ENCODE measurements at places on chromosomes 5 and 9. TPM values are rescaled to one million over a fixed set of nuclear protein-coding genes. Genes with fewer than 3 reads are reported as not detected.

The SLC34A1 gene
- total RNA-seq = 0.15 TPM

The HMCN2 gene
- total RNA-seq = not detected

The BHMT gene
- total RNA-seq = not detected

The LIX1 gene
- not detected for total RNA-seq

The RNF183 gene
- total RNA-seq = 0.39 TPM

The PCDHB16 gene
- not detected for total RNA-seq

The LRRC19 gene
- total RNA-seq = not detected

The FIBCD1 gene
- not detected for total RNA-seq

DNA sequence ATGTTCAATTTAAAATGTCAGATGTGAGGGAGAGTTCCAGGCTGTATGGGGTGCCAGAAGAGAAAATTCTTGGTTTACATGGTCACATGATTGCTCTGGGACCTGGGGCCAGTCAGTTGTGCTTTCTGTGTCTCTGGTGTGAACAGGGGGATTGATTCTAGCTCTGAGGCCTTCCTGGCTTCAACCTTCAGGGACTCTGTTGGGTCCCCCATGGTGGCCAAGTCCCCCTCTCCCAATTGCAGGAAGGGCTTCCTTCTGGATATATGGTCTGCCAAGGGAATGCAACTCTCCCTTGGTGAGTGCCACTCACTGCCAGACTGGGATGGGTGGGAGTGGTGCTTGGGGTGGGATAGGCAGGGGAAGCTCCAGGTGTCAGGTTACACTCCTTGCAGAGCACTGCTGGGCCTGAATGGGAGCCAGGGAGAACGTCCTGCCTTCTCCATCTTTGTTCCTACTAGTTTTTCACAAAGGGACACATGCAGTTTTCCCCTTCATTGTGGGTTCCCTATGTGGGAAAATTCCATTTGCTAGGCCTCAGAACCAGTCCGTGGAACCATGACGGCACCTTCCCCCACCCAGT, 153.2 kb downstream of the MELK start:
- DNase-seq = no peak

- DNase-seq = no peak
Measured at GRCh38 chr9:84374516-84374915, 34.0 kb upstream of the SLC28A3 start.

- no peak for DNase-seq
Measured at GRCh38 chr5:26388976-26389375, 649.4 kb downstream of the CDH9 start.

GRCh38 chr5:38808666-38809343, 37.0 kb upstream of the OSMR start:
- DNase-seq = no peak

DNA sequence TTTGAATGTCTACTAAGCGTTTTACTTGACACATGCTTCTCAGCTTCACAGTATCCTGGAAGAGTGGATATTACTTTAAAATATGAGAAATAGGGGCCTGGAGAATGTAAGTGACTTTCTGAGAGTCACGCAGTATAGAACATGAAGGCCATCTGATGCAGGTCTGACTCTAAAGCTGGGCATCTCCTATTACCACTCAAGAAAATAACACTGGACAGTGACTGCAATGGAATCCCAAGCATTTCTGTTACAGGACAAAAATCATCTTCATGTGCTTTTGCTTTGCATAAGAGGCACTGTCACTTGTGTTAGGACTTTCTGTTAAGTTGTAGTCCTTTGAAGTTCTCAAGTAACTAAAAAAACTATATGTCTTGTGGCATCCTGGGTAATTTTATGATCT, 335.5 kb downstream of the FBXL7 start:
- no peak for DNase-seq

- peak; percentile 32 for DNase-seq
Measured at GRCh38 chr5:39376293-39376714, 12.0 kb upstream of the C9 start.

DNA sequence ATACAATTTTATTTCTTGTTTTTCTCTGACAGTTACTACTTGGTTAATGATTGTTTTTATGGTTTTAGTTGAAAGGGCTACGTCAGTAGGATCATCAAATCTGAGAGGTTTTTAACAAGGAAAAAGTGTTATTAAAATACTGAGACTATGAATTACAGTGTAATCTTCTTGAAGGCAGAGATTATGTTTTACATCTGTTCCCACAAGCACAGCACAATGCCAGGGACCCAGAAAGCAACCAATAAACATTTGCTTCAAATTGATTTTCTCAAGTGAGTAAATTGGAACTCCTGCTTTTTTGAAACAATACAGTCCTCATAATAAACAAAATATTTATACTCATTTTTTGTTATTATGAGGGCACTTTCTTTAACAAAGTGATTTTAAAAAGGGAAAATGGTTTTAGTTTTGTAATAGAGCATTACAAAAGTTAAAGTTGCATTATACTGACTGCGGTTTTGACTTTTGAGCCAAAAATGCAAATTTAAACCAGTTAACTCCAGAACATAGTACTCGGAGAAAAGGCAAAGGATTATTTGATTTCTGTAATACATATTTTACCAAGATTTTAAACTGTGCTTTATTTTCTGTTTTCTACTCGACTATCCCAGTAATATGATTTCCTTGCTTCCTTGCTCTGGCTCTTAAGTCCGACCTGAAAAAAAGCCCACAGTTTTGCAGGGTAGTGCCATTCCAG, 176.9 kb downstream of the GDNF start:
- no peak for DNase-seq

DNA sequence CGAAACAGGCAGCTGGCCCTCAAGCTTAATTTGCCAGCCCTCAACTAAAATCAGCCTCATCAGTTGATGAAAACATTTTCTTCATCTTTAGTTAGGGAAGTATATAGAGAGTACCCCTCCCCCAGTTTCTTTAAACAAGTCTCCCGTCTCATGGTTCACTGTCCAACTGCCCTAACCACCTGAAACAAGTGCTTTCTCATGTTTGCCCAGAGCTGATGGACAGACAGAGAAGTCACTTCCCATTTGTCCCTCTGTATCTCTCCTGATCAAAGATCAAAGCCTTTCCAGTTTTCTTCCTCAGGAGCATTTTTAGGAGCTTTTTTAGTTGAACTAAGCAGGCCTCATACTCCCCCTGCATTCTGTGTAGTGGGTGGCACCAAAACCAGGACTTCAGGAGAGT, 21.7 kb downstream of the FUBP3 start:
- no peak for DNase-seq

DNA sequence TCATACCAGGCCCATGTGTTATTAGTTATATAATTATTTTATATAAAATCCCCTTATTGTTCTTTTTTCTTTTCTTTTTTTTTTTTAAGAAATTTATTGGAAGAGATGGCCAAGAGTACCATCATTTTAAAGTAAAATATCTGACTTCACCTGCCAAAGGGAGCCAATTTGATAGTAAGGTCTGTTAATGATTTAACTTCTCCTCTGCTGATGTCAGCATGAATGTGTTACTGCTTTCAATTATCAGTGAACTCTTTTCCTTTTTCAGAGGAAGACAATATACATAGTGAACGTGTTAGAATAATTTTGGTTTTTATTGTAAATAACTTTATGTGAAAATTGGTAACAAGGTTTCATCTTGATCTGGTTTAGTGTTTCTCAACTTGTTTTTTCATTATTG, 409.6 kb downstream of the SH3GL2 start:
- no peak for DNase-seq

DNA sequence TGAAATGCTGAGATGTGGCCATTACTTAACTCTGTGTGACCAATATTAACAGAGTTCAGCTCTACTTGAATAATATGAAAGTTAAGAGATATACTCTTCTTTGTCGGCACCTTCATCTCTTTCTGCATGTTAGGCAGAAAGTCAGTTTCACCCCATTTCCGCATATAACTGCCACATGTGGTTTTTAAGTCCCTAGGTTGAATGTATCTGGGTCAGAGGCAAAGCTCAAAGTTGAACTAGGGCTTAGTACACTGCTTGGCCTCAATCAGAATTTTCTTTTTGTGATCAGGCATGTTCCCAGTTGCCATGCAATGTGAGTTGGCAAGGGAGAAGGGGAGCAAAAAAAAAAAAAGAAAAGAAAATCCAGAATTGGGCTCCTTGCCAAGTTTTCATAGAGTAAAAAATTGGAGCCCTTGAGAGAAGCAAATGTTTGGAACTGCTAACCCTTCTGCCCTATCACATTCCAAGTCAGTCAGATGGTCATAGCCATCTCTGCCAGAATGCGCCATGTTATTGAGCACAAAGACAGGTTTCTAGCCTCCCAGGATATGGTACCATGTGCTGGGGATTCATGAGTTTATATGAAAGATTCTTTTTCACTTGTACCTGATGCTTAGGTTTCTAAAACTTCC, 251.2 kb upstream of the RORB start:
- no peak for DNase-seq

DNA sequence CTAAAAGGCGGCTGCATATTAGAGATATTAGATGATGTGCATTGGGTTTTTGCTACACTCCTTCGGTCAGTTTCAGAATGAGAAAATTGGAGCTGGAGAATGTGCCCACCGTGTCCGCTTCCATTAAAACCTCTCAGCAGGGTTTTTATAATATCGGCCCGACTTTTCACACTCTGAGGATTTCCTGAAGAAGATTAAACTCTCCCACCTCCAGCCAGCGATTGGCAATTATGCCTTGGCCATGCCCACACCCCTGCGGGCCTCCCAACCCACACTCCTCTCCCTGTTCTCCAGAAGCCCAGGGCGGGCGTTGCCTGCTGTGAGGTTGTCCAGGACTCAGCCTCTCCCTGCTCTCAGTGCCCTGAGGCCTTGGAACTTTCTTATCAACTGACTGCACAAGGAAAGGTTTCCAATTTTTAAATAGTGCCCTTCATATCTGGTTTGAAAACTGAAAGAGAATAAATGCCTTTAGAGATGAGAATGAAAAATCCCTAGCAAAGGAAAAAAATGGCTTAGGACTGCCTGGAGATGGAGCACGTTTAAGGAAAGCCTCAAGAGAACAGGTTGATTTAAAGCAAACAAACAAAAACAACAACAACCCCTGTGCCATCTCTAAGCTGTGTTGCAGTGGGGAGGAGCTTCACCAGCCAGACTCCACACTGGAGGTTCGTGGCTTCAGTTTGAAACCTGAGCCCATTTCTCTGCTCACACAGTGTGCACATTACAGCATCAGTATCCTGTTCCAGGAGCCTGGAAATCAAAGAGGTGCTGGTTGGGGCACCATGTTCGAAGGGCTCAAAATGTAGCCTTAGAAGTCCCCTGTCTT, 292.9 kb downstream of the NSG2 start:
- DNase-seq = no peak

DNA sequence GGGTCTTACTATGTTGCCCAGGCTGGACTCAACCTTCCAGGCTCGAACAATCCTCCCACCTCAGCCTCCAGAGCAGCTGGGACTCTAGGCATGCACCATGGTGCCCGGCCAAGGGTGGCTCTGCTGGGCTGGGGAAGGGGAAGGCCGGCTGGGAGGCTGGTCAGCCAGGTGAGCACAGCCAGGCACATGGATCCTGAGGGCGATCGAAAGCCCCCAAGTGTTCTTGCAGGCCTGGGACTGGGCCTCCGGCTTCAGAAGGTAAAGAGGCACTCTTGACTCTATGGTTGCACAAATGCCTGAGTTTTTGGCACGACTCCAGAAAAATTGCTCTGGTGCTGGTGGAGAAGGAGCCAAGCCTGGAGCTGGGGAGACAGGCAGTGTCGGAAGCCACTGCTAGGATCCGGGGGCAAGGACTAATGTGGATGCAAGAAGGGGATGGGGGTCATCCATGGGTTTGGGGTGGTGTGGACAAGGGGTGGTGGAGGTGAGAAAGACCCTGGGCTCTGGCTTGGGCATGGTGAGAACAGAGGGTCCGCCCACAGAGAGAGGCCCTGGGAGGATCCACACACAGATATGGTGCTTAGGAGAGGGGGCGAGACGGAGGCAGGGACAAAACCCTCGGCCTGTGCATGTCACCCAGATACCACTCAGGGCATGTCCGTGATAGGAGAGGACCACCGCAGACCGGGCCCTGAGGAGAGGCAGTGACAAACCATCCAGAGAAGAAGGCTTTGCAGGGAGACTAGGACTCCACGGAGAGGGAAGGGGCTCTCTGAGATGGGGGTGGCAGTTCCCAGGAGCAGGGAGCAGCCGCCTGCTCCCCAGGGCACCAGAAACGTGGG, 51.1 kb upstream of the COL5A1 start:
- no peak for DNase-seq

DNA sequence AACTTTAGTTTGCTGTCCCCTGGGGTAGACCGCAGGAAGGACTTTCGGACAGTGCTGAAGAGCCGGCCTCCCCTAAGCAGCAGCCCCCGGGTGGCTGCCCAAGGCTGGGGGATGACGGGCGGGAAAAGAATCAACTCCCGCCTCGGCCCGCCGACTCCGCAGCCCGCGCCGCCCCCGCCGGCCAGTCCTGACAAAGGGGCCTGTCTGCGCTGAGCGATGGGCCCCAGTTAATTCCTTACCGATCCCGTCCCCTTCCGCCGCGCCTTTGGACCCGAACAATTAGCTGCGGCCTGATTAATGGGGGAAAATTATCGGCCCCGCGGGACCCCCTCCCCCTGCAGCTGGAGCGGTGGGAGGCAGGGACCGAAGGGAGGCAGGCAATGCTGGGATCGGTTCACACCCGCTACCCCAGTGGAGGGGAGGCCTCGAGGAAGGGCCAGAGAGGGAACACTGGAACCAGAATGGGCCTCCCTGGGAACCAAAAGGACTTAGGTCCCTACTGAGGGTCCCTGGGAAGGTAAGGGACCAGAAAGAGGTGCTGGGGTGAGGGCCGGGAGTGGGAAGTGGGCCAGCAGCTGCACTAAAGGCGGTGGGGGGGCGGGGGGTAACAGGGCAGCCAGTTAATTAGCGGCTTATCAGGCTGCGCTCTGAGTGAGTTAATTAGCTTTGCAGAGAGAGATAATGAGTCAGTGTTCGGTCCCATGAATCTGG, 4.2 kb downstream of the ARID3C start:
- DNase-seq = no peak

- no peak for DNase-seq
Measured at GRCh38 chr9:109098171-109098959, 21.4 kb downstream of the TMEM245 start.

Data from activated CD4-positive, alpha-beta memory T cell treated with anti-CD3 and anti-CD28 coated beads for 36 hours (primary cell).